GM10248 (cell line): ENCODE measurements at places on chromosomes 13 and 19.

- DNase-seq = no peak
Measured at GRCh38 chr19:33196446-33197193, 2.5 kb downstream of the LRP3 start.

DNA sequence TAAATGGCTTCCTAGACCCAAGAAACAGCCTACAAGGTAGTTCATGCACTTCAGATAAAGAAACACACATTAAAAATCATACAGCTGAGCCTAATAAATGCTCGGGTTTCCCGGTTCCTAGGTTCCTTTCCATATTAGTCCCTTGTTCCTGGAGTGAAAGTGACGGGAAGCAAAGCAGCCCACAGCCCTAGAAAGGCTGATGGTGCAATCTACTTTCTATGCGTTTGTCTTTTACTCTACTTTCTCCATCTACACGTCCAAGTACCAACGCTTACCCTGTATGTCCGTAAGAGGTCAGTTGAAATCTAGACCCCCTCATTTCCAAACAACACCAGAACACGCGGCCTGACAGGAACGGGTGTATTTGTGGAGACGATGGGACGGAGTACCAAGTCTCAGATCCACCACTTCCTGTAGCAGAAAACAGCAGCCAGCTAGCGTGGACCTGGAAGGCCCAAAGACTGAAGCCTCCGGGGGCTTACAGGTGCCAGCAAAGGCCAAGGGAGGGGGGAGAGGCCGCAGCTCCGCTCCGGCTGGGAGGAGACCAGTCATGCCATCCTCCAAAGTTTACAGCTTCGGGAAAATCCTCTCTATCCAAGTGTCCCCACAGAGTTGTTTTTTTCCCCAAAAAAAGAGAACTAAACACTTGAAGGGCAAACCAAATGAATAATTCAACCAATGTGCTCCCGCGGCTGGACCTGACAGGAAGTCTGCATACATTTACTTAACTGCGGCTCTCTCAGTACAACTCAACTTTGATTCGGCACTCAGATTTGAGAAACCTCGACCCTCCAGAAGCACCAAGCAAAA, 34.1 kb downstream of the STK24 start:
- peak; percentile 52 for DNase-seq

DNA sequence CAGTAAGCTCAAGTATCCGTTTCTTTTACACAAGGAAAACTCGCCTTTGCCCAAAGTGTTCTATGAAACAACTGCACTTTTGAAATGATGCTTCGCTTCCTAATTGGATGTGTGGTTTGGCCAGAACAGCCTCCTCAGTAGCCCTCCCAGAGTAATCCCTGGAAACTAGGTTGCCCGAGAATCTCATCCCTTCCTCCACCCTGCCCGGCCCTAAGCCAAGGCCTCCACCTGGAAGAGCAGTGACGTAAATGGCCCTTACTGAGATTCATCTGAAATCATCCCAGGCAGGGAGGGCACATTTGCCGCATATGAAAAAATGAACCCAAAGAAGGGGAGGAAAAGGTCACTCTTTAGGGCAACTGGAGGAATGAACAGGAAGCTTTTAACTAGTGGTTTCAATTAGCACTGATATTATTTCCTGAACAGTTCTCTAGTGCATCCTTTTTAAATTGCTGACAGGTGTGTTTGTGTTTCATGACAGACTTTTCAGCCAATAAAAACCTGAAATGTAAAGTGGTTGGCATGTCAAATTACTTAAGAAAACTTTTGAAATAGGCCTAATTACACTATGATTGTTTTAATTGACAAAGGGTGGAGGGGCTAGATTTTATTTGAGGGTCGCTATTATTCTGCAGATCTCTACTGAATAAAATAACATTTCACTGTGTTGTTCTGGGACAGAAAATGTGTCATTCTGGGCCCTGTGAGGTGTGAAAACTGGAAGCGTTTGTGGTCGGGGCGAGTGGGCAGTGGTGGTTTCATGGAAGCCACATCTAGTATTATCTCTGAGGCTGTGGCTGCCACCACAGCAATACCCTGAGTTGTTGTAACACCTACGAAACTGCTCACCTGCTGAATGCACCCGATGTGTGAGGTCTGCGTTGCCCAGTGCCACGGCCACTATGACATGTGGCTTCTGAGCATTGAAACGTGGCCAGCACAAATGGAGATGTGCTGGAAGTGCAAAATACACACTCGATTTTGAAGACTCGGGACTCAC, 112.1 kb downstream of the ZIC5 start:
- DNase-seq = no peak

DNA sequence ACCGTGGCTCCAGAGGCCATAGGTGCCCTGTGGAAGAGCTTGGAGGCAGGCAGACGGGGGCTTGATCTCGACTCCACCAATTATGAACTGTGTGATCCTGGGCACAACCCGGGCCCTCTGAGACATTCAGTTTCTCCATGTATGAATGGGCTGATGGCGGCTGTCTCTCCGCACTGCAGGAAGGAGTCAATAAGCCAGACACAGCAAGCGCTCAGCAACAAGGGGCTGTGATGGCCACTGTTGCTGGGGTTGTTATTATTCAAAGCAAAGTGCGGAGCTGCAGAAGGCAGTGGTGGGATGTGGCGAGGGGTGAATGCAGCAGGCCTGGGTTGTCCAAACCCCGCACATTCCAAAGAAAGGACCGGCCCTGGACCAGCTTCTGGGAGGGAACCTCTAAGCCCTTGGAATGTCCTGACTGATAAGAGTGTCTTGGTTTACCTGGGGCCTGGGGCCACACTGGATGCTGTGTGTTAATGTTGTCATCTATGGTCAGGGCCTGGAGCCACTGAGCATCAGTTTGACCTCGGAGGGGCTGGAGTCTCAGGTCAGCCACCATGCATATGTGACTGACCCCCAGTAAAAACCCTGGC, 8.3 kb downstream of the TMEM143 start:
- no peak for DNase-seq

GRCh38 chr19:13241231-13242104, 91.3 kb downstream of the IER2 start:
- DNase-seq = no peak

GRCh38 chr13:51177188-51177587, 45.0 kb upstream of the FAM124A start:
- no peak for DNase-seq

DNA sequence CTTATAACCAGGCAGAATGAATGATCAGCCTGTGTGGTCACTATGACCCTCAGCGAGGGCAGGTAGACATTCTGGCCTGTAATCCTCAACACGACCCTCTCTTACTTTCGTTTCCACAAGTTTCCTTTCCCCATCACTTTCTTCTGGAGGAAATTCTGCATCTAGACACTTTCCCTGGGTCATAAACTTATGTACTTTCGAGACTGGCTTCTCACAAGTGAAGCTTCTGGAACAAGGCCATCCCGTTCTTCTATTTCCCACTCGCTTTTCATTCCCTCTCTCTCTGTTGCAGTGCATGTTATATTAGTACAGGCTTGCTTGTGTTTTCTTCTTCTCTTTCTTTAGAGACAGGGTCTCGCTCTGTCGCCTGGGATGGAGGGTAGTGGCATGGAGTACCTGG, 23.1 kb upstream of the KL start:
- no peak for DNase-seq

GRCh38 chr13:91313103-91313502, 34.4 kb upstream of the MIR17HG start:
- no peak for DNase-seq

- no peak for DNase-seq
Measured at GRCh38 chr13:113273851-113274590, 23.0 kb upstream of the LAMP1 start.

- DNase-seq = no peak
Measured at GRCh38 chr13:100454876-100455275, 133.7 kb downstream of the GGACT start.

GRCh38 chr13:22455036-22455435, 725.7 kb upstream of the SGCG start:
- no peak for DNase-seq

GRCh38 chr19:46608581-46609345, 7.6 kb downstream of the CALM3 start:
- DNase-seq = peak; percentile 6

DNA sequence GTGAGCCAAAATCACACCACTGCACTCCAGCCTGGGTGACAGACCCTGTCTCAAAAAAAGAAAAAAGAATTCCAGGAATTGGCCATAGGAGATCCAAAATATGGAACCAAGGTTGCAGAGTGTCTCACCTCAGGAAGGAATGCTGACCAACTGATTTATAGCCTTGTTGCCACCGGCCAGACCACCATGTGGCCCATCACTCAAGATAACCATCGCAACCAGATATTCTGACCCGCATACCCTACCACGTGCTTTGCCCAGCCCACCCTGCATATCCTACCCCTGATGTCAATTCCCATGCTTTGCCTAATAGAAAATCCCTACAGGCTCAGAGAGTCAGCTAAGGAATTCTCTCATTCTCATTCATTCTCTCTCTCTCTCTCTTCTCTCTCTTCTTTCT, 95.1 kb upstream of the DOCK9 start:
- no peak for DNase-seq

GRCh38 chr13:113874579-113875428, 10.9 kb upstream of the GAS6 start:
- DNase-seq = no peak

DNA sequence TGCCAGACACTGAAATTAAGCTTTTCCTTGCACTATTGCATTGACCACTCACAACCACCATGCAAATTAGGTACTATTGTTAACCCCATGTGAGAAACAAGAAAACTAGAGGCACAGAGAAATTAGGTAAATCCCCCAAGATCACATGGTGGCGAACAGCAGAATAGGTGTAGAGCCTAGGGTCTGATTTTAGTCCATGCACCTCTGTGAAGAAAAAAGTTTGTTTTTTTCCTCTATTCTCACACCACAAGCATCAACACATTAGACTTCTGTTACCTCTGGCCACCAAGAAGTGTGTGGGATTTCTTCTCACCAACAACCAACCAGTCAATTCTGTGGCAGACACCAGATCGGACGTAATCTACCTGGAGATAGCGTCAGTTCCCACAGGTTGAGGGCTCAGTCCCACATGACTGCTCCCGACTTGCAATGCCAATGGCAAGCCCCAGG, 391.9 kb downstream of the COG6 start:
- DNase-seq = peak; percentile 22

DNA sequence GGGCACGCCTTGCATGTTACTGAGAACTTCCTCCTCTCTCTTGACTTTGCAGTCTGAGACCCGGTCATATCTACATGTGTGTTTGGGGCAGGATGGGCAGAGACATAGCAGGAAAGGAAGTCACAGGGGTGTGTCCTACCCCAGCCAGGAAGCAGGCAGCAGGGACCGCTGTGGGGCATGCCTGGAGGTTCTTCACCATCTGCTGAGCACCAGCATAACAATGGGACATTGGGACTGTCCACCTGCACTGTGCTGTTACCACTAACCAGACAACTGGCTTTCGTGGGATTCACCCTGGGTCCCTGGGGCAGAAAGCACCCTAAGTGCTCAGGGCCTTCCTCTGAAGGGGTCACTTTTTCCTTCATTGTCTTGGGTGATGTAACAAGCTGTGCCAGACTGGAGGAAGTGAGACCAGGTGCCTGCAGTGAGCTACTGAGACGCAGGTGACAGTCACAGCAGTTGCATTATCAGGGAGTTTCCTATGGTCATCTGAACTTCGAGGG, 2.6 kb upstream of the HAUS5 start:
- DNase-seq = peak; percentile 65

DNA sequence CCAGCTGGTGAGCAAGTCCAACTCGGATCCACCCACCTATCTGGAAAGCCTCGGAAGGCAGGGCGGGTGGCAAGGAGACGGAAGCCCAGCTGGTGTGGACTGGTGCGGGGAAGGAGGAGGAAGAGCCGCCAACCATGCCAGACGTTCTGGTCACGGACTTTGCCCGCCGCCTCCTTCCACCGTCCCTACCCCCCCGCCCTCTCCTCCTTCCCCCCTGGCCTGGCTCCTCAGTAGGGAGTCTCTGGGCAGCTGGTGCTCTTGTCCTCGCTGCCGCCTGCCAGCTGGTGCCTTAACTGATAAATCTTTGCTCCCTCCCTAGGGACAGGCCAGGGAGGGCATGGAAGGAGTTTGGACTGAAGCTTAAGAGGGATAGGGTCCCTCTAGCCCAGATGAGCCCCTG, 4.8 kb downstream of the SYNGR4 start:
- DNase-seq = no peak

DNA sequence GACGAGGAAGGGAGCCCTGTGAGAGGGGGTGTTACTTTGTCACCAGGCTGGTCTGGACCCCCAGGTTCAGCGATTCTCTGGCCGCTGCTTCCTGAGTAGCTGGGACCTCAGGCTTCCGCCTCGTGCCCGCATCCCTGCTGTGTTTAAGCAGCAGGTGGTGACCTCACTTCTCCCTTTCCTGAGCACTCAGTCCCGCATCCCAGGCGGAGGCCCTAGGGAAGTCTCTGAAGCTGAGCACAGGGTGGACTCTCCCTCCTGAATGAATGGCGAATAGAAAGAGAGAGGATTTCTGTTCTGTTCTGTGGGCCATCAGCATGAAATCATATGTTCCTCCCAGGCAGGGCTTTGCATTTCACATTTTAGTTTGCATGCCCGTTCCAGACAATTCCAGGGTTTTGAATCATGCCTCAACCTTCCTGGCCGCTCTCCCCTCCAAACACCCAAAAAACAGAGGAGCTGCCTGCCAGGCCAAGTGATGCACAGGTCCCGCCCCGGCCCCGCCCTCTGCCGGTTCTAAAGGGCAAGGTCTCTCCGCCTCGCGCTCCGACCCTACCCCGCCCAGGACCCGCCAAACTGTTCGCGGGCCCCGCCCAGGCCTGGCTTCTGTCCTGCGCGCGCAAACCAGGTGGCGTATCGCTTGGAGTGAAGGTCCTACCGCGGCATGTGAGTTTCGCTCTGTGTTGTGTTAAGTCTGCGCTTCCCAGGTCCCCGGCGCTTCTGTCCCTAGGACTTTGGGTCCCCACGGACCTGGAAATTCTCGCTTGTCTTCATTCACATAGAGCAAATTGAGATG, 35.1 kb upstream of the ZNF808 start:
- no peak for DNase-seq

GRCh38 chr13:99477493-99477892, 23.8 kb upstream of the TM9SF2 start:
- DNase-seq = no peak

- DNase-seq = no peak
Measured at GRCh38 chr19:44260695-44261446, 1.2 kb downstream of the ZNF233 start.

DNA sequence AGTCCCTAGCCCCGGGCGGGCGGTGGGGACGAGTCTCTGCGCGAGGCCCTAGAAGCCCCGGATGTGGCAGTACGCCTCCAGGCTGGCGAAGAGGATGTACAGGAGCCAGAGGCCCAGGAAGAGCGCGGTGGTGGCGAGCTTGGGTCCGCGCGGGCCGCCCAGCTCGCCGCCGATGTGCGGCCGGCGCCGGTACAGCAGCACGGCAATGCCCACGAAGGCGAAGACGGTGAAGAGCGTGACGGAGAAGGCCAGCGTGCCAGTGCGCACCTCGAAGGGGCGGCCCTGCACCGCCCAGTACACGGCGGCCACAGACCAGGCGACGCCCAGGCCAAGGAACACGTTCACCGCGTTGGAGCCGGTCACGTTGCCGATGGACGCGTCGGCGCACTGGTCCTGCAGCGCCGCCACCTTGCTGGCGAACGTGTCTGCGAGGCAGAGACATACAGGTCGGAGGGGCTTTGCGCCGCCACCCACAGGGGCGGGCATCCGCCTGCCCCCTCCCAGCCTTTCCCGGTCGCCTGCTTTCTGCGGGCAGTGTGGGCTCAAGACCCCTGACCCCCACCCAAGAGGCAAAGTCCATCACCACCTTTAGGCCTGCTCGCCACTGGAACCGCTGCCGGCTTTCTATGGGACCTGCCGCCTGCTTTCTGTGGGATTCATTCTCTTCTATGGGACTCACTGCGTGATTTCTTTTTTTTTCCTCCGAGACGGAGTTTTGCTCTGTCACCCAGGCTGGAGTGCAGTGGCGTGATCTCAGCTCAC, 10.9 kb upstream of the MEIS3 start:
- no peak for DNase-seq
